Hematopoietic multipotent progenitor cell treated with erythropoietin and hydrocortisone succinate and interleukin-3 and kit ligand, for 4 days (in vitro differentiated cells): ENCODE measurements at places on chromosomes 7 and 10.

DNA sequence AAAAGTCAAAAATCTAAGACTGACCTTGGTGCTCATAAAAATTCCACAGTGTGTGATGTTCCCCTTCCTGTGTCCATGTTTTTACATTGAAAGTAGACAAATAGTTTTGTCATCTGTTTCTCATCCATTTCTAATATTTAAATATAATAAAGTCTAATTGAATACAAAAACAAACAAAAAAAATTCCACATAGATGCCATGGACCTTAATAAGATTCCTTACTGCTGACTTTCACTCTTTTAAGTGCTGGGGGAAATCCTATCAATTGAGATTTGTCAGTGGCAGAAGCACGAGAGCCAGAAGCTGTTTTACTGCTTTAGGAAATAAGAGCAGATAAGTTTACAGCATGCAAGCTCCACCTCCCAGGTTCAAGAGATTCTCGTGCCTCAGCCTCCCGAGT lies 310.0 kb downstream of the ABCA13 start:
- no peak for DNase-seq

- DNase-seq = no peak
These were observed 15.8 kb upstream of the GNA12 start for GRCh38 chr7:2859952-2860351.

DNA sequence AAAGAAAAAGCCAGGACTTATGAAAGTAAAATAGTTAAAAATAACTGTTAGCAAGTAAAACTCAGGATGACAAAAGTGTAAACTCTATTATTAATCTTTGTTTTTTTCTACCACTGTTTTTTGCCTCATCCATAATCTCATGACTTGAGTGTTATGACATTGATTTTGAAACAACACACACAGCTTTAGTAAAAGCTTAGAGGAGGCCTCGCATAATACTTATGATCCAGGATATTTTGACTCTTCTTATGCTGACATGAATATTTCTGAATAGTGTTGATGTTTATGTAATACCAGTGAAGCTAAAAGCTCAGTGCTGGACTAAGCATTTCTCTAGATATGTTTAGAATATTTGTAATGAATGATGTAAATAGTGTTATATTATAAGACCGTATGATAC lies 10.5 kb downstream of the KAT6B start:
- no peak for DNase-seq

GRCh38 chr10:118907051-118907450 lies 122.5 kb upstream of the NANOS1 start:
- DNase-seq = no peak

DNA sequence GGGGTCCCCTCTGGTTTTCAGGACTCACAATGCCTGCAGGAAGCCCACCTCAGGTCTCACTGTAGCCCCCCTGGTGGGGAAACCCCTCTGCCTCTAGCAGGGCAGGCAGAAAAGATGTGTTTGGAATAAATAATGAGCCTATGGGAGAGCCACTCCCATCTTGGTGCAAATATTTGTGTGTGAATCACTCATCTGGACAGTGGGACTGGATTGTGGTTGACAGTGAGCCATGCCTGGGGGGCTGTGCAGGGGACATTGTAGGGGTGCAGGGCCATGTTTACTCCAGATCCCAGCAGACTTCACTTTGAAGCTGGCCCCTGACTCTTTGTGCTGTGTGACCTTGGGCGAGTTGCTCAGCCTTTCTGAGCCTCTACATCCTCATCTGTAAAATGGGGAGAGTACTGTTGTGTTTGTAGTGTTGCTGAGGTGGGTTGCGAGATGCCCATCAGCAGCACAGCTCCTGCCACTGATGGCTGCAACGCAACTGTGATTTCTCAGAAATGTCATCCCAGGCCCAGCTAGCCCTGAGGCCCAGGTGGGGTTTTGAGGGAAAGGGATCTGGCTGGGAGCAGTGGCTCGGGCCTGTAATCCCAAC lies 20.7 kb downstream of the GTF2IRD1 start:
- no peak for DNase-seq

DNA sequence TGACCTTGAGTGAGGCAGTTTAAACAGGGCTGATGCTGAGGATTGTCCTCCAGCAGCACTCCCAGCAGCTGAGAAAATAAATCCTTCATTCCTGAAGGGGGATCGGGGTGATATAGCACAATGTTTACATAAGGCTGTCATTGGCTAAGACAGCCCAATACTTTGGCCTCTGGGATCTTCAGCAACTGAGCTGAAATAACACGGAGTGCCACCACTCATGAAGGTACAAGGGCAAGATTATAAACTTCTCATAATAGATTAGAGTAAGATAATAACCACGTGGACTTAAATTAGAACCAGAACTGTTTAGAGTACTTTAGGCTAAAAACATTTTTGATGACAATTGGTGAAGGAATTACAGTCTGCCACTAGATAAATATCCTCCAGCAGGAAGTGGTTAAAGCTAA lies 70.0 kb upstream of the PAPSS2 start:
- DNase-seq = no peak

DNA sequence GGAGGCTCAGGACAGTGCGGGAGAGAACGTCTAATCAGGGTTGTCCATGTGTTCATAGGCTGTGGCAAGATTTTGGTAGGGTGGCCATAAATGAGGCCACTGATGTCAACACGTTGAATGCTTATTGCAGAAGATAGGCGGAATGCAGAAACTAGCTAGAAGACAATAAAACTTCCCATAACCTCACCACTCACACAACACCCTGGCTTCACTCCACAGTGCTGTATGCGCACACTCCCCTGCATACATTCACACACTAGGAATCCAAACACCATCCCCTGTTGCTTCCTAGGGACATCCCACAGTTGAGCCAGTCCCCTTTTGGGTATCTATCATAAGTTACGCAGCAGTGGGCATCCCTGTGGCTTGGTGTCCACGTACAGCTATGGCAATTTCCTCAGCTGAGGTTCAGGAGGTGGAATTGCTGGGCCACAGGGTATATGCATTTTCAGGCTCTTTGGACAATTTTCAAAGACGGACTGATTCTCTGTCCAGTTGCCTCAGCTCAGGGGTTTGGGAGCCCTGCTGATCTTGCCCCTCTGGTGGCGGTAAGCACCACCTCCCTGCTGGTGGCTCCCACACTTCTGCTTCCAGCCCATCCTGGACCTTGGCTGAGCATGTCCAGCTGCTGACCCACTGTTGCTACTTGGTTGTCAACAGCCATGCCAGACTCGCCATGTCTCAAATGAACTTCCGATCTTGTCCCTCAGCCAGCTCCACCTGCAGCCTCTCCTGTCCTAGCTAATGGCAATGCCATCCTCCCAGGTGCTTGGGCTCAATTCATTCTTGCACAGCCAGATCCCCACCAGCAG lies 36.4 kb downstream of the CDH23 start:
- no peak for DNase-seq

DNA sequence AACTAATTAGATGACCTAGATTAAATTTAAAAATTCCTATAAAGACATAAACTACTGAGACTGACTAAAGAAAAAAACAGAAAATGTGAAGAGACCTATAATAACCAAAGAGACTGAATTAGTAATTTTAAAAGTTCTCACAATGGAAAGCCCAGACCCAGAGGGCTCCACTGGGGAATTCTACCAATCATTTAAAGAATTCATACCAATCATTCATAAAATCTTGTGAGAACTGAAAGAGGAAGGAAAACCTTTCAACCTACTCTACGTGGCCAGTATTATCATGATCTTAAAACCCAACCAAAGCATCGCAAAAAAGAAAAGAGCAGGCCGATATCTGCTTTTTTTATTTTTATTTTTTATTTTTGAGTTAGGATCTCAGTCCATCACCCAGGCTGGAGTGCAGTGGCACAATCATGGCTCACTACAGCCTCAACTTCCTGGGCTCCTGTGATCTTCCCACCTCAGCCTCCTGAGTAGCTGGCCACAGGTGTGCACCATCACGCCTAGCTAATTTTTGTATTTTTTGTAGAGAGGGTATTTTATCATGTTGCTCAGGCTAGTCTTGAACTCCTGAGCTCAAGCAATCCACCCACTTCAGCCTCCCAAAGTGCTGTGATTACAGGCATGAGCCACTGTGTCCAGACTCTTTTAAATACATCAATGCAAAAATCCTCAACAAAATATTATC lies 48.6 kb downstream of the DGKI start:
- DNase-seq = no peak

- DNase-seq = no peak
These were observed 29.7 kb downstream of the VIPR2 start for GRCh38 chr7:159114981-159115380.

- no peak for DNase-seq
These were observed 1.2 kb downstream of the VCL start for GRCh38 chr10:73998929-73999691.

GRCh38 chr7:94565247-94565894 lies 55.8 kb downstream of the CASD1 start:
- DNase-seq = no peak

DNA sequence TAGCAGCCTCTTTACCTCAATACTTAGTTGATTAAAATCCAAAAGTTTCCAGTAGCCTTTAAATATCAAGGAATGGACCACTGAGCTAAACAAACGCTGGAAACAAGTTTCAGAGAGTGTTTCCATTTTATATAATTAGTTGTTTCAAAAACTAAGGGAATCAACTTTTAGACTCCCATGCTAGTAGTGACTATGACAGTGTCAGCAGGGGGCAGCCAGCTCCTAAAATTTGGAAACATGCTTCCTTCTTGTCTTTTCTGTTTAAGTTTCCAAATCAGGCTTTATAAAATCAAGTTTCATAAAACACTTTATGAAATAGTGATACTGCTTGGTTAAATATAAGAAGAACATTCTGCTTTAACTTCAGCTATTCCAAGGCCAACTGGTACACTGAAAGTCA lies 138.2 kb upstream of the TMEM229A start:
- peak; percentile 14 for DNase-seq

DNA sequence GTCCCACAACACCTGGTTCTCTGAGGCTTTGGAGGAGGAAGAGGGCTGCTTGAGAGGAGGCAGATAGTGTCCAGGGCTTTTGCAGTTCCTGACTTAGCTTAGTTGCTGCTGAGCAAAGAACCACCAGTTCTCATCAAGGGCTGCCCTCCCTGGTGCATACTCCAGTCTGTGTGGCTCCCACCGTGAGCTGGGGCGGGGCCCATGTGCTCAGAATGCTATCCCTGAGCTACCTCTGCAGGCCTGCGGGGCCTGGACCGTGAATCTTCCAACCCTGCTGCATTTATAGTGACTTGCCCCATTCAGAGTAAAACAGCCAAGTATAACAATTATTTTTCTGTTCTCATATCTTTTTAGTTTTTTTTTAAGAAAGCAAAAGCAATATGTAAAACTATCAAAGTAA lies 49.2 kb downstream of the TACR2 start:
- peak; percentile 20 for DNase-seq

- DNase-seq = no peak
These were observed 31.5 kb downstream of the EPC1 start for GRCh38 chr10:32315424-32315823.

- DNase-seq = no peak
These were observed 256.8 kb downstream of the ZMYND11 start for GRCh38 chr10:391847-392704.
